ENCODE measurements at places on chromosomes 4 and X.

DNA sequence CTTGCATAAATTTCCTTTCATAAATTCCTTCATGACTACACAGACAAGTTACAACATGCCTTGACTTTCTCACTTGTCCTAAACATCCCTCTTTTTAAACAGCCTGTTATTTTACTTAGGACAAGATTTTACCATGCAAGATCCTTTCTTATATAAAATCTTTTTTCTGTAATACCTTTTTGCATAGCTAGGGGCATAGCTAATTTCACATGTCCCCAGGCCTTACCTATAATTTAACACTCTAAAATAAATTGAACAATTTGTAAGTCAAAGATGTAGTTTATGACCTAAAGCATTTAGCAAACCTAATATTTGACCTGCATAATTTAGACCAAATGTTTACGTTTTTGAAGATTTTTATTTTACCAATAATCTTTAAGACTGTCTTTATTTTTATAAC lies 396.3 kb upstream of the FSTL5 start:
- no peak for DNase-seq

GRCh38 chr4:112517067-112517634 lies 1.2 kb upstream of the NEUROG2 start:
- no peak for DNase-seq

GRCh38 chr4:86250006-86250405 lies 109.8 kb downstream of the MAPK10 start:
- DNase-seq, result no peak

DNA sequence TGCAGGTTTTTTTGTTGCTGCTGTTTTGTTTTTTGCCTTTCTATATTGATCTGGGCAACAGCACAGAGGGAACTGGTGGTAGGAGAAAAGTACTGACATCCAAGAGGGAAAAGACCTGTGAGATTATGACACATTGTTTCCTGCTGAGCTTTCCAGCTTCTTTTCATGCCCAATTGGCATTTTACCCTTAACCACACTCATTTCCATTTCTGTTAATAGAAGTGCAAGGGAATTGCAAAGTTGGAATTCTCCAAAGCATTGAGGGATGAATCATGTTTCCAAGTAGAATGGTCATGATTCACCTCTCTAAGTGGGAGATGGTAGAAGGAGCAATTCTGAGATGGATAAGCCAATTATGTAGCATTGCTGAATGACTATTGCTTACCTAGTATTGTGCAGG lies 161.5 kb downstream of the PPARGC1A start:
- no peak for DNase-seq

DNA sequence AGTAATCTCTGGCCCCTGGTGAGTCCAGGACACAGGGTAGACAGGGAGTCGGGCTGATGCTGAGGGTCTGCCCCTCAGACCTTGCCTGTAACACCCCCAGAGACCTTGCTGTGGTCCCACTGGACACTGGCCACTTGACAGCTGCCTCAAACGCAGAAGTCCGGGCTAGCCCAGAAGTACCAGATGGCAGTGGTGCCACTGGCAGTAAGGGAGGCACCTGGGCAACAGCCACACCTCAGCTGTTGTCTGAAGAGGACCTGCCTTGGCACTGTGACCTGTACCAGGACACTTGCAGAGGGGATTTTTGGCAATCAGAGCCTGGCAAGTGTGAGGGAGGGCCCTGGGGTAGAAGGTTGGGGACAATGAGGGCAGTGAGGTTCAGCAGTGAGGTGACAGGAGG lies 63.3 kb upstream of the UXT start:
- no peak for DNase-seq

GRCh38 chr4:27595571-27596360 lies 735.1 kb downstream of the STIM2 start:
- no peak for DNase-seq

- DNase-seq, result no peak
These were observed 45.9 kb downstream of the GAK start for GRCh38 chr4:886244-886643.

GRCh38 chr4:6221851-6222760 lies 21.8 kb upstream of the JAKMIP1 start:
- no peak for DNase-seq

DNA sequence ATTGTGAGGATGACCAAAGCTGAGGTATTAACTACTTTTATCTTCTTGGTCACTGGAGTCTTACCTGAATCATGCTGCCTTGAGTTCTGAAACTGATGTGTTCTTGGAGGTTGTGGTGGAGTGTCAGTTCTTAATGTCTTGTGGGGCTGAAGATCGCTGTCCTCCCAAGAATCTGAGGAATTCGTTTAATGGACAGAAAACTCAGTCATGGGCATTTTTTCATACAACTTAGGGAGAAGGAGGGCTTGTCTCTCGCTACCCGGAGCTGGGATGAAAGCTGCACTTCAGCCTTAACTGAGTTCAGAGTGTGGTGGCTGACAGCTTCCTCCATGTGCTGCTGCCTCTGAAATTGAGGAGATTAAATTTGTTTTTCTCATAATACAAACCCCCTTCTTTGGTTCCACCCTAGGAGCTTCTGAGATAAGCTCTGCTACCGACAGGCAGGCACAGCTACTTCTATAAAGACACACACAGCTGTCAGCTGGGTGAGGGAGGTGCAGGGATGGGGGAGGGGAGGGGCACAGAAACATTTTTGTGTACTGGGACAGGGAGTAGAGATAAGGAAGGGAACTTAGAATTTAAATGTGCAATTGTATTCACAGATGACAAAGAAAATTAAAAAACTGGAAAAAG lies 30.8 kb downstream of the RBBP7 start:
- no peak for DNase-seq

GRCh38 chrX:67544281-67545035 lies 637 bp downstream of the AR start:
- DNase-seq, result no peak
